ENCODE measurements at places on chromosomes 7 and 10.

GRCh38 chr7:149226840-149227494 lies 12.5 kb upstream of the ZNF212 start:
- DNase-seq = no peak

DNA sequence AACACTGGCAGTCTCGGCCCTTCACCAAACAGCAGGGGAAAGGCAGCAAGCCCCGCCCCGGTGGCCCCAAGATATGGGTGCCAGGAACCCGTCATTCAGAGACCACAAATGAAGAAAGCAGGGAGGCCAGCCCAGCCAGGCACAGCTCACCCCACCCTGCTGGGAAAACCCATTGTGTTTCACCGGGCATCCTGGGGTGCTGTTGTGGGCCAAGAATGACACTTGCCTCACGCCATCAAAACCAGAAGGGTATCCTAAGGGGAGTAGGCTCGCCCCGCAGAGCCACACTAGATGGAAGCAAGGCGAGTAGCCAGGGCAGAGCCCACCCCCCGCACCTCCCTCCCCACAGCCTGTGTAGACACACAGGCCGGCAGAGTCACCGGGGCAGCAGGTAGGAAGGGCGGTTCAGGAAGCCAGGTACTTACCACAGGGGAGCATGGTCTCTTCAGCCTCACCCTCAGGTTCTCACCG lies 72.5 kb upstream of the KCNMA1 start:
- no peak for DNase-seq

GRCh38 chr10:49549640-49550346 lies 10.9 kb upstream of the ERCC6 start:
- DNase-seq = no peak

DNA sequence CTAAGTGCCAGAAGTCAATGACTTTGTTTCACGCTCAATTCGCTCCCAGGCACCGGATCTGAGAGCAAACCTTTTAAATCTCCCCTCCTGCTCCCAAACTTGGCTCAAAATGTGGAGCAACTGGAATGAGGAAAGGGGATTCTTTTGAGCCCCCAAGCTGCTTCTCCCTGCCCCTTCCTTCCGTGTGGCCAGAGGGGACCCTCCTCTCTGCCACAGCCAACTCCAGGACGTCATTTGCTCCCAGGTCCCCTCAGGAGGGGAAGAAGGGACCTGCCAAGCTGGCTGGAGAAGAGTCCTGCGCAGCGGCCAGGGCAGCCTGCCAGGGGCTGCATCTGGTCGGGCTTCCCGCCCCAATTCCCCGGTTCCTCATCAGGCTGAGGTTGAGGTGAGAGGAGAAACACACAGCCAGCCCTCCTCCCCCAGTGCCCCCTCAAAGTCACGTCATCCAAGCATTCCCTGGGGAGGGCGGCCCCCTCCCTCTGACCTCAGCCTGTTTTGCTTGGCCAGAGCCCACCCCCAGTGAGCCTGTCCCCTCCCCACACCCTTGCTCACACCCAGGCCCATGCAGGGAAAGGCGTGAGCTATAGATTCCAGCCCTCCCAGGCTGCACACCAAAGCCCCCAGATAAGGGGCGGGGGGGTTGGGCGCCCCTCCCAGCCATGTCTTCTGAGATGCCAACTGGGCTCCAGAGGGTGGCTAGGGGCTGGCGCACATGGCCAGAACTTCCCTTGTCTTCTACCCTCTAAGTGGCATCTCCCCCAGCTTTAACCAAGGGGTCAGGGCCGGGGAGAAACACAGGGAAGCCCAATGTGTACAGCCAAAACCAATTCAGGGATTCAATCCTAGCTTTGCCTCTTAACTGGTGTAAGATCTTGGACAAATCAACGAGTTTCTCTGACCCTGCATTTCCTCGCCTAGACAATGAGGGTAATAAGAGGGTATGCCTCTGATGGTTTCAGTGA lies 35.0 kb downstream of the SH3PXD2A start:
- no peak for DNase-seq

DNA sequence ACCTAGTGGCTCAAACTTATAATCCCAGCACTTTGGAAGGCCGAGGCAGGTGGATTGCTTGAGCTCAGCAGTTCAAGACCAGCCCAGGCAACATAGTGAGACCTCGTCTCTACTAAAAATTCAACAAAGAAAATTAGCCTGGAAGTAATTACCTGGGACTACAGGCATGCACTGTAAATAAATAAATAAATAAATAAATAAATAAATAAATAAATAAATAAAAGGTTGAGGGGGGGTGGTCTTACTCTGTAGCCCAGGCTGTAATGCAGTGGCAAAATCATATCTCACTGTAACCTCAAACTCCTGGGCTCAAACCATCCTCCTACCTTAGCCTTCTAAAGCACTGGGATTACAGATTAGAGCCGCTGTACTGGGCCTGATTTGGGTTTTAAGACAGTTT lies 50.5 kb downstream of the RALA start:
- no peak for DNase-seq

GRCh38 chr7:27095050-27095896 lies 527 bp downstream of the HOXA1 start:
- no peak for DNase-seq

- peak; percentile 0 for DNase-seq
Measured at GRCh38 chr10:112115781-112116385, 67.7 kb downstream of the GPAM start.

GRCh38 chr10:93799155-93799708 lies 41.5 kb downstream of the LGI1 start:
- DNase-seq = no peak
